ENCODE measurements at places on chromosomes 2 and 18.

GRCh38 chr2:122112216-122113005 lies 357.0 kb downstream of the TSN start:
- DNase-seq = no peak

GRCh38 chr2:71460595-71461303 lies 7.4 kb downstream of the DYSF start:
- no peak for DNase-seq

- DNase-seq = peak; percentile 75
Observed at GRCh38 chr2:235740821-235741220, 247.0 kb downstream of the AGAP1 start.

DNA sequence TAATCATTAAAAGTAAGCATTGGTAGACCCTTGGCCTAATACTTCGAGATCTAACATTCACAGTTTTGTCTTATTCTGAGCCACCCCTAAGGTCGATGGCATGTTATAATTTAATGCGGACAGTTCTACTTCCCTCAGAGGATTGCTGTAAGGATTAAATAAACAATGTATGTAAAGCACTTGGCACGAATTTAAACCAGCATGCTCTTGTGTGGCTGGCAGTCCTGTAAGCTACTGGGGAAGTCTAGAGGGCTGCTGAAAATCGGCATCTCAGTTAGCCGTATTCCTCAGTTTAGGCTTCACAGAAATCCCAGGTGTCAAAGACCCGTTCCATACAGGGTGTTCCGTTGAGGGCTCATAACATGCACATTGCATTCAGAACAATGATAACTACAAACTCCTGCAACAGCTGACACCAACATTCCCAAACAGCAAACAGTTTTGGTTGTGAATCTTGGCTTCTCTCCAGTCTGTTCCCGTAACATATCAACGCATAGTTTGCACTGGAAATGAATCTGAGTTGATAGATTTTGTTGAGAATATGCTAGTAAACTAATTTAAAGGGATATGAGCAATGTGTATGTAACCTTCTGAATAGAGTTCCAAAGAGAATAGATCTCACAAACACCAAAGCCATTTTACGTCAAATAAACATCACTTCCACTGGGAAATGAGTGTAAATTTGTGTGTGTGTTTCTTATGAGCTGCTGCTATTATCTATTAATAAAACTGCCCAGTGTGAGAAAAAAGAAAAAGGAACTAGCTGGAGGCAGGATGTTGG lies 52.2 kb upstream of the ACKR3 start:
- DNase-seq = no peak

DNA sequence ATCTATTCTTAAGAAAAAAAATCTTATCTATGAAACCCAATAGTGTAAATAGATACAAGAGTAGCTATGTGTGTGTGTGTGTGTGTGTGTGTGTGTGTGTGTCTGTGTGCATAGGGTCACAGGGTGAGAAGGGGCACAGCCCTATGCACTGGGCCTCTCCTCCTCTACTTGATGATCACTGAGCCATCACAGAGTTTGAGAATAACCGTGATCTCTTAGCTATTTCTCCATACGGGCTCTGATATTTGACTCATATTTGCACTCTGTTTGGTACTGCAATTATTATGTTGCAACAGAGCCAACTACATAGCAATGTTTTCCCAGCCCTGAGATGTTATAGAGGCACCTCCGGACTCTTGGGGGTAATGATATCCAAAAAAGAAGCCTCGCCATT lies 28.8 kb upstream of the SLC40A1 start:
- no peak for DNase-seq

DNA sequence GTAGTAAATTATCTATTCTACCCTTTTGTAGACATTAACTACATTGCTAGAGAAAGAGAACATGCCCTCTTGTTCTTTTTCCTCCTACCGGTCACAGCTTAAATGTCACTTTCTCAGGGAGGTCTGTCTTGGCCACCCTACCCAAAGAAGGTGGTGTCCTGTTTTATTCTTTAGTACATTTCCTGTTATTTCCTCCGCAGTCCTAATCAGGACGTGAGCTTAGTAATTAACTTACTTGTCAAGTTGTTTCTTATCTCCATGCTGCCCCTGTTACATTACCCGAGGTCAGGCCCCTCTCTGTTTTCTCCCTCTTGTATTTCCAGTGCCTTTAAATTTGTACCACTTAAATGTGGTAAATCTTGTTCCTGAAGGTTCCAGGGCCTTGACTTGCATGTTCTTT lies 73.7 kb upstream of the RMDN2 start:
- no peak for DNase-seq

GRCh38 chr2:137826373-137827372 lies 137.6 kb upstream of the HNMT start:
- DNase-seq = no peak

DNA sequence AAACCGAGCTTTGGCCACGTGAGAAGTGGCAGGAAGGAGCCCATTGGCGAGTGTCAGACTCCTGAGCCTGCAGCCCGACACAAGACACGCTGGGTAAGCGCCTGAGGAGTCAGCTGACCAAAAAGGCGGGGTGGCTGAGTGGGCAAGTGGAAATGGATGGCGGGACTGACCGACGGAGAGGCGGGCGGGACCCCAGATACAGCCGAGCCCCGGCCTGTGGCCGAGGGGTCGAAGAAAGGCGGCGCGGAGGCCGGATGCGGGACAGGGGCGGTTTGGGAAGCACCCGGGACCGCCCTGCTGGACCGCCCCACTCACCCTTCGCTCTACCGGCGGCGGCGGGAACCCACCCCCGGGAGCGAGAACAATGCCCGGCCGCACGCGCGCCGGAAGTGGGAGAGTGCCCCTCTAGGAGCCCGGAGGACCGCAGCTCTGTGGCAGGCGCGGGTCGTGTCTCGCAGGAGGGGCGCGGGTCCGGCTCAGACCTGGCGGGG lies 22.8 kb downstream of the ZSCAN30 start:
- peak; percentile 78 for DNase-seq

DNA sequence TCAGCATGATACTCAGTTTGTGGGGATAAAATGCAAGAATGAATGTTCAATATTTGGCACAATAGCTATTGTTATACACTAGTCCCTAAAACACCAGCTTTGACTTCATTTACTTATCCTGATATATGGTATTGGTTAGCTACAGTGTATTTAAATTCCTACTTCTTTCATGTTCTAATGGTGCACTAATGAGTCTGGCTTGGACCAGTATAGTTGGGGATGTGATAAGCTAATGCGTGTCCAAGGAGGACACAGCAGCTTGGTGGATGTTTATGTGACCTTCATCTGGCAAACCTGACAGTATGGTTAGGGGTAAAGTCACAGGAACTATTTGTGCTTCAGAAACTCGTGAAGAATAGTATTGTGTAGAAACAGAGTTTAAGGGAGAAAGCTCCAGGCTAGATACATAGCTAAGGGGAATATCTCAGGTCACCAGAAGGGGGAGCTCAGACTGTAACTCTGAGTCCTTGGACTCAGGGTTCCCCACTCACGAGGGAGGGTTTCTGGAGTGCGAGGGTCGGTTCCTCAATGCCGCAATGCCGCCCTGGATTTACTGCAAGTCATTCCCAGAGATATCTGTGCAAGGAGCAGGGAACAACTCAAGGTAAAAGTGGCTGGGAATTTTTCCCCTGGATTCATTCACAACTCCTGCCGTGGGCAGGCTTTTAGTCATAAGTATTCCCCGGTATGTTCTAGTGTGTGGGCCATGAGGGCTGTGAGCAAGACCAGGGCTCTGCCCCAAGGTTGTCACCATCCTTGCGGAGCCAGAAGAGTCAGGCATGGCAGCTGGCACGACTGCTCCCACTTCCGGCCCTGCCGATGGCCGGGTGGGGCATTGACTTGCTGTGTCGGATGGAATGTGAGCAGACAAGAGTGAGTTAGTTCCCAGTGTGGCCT lies 14.5 kb downstream of the IL1R2 start:
- DNase-seq = peak; percentile 2

DNA sequence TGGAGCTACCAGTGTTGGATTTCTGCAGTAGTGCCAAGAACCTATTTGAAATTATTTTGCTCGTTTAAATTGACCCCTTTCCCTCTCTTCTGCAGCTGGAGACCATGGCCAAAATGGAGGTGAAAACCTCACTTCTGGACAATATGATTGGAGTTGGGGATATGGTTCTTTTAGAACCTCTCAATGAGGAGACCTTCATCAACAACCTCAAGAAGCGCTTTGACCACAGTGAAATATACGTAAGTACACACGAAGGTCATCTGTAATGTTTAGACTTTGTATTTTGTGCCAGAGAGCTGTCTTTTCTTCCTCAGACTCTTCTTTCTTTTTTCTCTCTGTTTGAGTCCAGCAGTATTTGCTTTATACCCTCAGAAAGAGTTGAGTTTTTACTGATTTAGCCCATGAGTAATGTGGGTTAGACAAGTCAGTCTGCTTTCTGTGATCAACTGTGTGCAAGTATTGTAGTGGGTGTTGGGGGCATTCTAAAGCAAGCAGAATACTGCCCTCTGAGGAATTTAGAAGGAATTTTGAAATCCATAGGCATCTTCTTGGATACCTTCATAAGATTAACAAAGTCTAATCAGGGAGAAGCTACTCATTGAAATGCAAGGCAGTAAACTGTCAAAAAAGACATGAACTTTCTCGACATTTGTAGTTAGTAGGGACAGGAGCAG lies 31.7 kb downstream of the MYO1B start:
- no peak for DNase-seq

- no peak for DNase-seq
Observed at GRCh38 chr18:25392192-25392591, 40.2 kb upstream of the ZNF521 start.

DNA sequence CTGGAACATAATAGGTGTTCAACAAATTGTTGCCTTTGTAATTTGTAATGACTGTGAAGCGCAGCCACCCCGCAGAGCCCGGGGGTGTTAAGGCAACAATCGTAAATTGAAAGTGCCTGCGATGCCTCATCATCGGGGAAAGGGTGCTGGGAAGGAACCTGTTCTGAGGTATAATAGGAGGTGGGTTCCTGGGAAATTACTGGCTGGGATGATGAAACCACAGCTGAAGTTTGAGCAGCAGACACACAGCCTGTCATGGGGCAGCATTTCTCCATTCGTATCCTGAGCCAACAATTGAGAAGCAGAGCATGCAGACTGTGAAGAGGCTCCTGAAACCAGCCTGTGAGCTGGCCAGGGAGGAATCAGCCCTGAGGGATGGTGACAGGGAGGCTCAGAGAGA lies 404.0 kb upstream of the MYT1L start:
- peak; percentile 31 for DNase-seq

GRCh38 chr2:36561237-36561944 lies 36.6 kb downstream of the FEZ2 start:
- DNase-seq = no peak

GRCh38 chr2:10547663-10548376 lies 99.7 kb upstream of the ODC1 start:
- DNase-seq = no peak

DNA sequence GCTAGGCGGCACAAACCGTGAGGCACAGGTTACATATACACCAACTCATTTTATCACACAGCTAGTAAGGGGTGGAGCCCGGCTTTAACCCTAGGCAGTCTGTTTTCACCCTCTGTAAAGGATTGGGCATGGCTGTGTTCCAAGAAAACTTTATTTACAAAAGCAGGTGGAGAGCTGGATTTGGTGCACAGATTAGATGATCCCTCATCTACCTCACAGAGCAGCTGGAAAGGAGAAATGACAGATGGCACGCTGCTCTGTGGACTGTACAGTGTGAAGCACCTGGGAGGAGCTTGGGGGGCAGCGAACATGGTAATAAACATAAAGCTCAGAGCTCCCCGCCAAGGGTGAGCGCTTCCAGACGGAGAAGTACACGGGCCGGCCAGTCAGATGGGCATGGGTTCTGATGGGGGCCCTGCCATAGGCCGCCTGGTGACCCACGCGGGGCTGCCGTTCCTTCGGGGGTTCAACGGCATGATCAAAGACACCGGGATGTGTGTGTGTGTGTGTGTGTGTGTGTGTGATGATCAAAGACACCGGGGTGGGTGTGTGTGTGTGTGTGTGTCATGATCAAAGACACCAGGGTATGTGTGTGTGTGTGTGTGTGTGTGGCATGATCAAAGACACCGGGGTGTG lies 862 bp upstream of the TMEM177 start:
- DNase-seq = peak; percentile 56

- no peak for DNase-seq
Observed at GRCh38 chr2:3730646-3731045, 27.3 kb downstream of the DCDC2C start.

GRCh38 chr2:60054571-60055340 lies 498.7 kb downstream of the BCL11A start:
- no peak for DNase-seq

GRCh38 chr18:60295674-60296073 lies 76.9 kb downstream of the MC4R start:
- DNase-seq = no peak

- DNase-seq = no peak
Observed at GRCh38 chr2:72033636-72034035, 114.0 kb downstream of the CYP26B1 start.

- DNase-seq = no peak
Observed at GRCh38 chr2:66674087-66674486, 239.2 kb downstream of the MEIS1 start.

DNA sequence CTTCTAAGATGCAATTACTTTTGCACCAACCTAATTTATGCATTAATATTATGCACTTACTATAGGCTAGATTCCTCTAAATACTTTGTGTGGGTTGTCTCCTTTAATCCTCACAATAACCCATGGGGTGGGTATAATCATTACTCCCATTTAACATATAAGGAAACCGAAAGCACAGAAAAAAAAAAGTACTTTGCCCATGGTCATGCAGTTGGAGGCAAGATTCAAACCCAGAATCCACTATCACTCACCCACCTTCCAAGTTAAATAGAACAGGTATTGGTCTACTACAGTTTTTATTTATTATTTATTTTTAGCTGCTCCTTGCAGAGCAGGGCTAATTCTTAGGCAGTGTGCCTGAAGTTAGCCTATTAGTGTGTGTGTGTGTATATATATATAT lies 76.6 kb upstream of the FZD7 start:
- no peak for DNase-seq

GRCh38 chr18:77974329-77974728 lies 724.7 kb downstream of the GALR1 start:
- DNase-seq = no peak

- no peak for DNase-seq
Observed at GRCh38 chr18:54755456-54755855, 72.8 kb upstream of the RAB27B start.

DNA sequence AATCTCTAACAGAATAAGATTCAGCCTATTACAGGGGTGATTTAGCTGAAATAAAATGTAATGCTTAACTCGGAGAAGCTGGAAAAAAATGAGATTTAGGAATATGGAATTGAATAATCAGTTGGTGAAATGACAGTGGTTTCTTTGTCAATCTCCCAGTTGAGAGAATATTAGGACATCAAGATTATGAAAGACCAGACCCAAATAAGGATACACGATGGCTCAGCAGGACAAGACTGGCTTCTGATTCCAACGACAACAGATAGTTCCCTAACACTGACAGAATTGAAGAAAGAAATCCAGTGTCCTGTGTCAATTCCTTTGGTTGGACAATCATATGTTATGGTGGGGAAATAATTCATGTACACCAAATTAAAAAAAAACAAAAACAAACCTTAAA lies 55.8 kb downstream of the HRH4 start:
- DNase-seq = no peak

GRCh38 chr2:9981655-9982054 lies 30.2 kb downstream of the GRHL1 start:
- DNase-seq = no peak
